ENCODE measurements at places on chromosomes 16 and 17. TPM values are rescaled to one million over a fixed set of nuclear protein-coding genes. Genes with fewer than 3 reads are reported as not detected.
A peak's percentile ranks its signal among the peaks of the same experiment; 100 is the strongest.

- no peak for DNase-seq
Observed at GRCh38 chr16:28943281-28943680, 7.5 kb upstream of the NFATC2IP start.

GRCh38 chr17:412211-413015 lies 59.8 kb upstream of the RPH3AL start:
- DNase-seq = peak; percentile 51

MT1H gene
- not detected for total RNA-seq

DNA sequence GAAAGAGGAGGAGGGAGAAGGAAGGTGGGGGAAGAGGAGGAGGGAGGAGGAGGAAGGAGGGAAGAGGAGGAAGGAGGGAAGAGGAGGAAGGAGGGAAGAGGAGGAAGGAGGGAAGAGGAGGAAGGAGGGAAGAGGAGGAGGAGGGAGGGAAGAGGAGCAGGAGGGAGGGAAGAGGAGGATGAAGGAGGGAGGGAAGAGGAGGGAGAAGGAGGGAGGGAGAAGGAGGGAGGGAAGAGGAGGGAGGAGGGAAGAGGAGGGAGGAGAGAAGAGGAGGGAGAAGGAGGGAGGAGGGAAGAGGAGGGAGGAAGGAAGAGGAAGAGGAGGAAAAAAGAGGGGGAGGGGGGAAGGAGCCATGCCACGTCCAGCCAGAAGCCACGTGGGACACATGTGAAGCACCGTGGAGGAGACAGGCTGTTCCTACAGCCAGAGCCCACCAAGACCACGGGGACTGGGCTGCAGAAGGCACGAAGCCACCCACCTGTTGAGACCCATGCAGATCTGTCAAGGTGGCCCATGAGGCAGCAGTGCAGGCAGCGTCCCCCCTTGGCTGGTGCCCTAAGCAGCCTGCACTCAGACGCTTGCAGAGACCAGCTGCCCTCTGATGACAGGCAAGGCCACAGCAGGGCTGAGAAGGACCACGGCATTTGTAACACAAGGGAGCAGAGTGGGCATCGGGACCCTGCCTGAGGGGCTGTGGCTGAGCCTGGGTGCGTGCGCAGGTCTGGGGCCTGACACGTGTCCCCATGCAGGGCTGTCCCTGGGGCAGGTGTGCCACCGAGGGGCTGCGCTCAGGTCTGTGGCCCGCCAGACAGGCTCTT lies 10.3 kb downstream of the NDUFAF8 start:
- DNase-seq = no peak

PRCD gene
- total RNA-seq = 4.3 TPM

DNA sequence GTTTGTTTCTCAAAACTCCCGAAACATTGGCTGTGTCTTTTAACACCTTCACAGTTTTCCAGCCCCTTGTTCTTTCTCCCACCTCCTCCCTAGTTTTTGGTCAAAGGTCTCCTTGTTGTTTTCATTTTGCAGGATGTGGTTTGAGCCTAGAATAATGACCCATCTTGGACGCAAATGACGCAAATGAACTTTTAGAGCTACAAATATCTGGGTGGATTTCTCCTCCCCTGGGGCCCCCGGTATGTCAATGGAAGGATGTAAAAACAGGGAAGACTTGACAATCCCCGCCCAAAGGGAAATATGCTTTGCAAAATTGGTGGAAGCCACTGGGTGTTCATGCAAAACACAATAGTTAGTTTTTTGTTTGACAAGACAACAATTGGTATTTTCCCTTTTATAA lies 236.0 kb upstream of the IRX3 start:
- no peak for DNase-seq

DNA sequence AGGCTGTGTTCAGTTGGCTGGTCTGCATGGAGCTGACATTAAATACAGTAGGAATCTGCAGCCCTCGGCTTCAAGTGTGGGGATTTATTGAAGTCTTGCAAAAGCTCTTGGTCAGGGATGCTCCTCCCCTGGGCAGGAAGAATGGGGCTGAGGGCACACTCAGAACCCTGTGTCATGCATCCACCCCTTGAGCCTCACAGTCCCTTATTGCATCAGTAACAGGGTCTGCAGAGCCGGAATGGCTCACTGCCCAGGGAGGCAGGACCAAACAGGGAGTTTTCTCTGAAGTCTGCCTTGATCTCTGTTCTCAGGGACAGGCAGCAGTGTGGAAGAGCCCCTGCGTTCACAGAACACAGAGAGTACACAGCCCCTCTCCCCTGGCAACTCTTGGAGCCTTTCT lies 216.8 kb downstream of the ENGASE start:
- no peak for DNase-seq

GRCh38 chr16:56755038-56755437 lies 25.1 kb downstream of the NUP93 start:
- DNase-seq = no peak

TMEM100 gene
- 2.6 TPM for total RNA-seq

GRCh38 chr17:52170963-52171572 lies 12.6 kb upstream of the CA10 start:
- no peak for DNase-seq

GRCh38 chr17:36818134-36818825 lies 119.0 kb upstream of the LHX1 start:
- no peak for DNase-seq

- no peak for DNase-seq
Observed at GRCh38 chr17:36942019-36942599, 4.8 kb downstream of the LHX1 start.

MRPL10 gene
- total RNA-seq = 31.0 TPM

- DNase-seq = no peak
Observed at GRCh38 chr16:75913958-75914357, 187.7 kb upstream of the CPHXL start.

- no peak for DNase-seq
Observed at GRCh38 chr17:852349-852748, 70.2 kb downstream of the MRM3 start.

DNA sequence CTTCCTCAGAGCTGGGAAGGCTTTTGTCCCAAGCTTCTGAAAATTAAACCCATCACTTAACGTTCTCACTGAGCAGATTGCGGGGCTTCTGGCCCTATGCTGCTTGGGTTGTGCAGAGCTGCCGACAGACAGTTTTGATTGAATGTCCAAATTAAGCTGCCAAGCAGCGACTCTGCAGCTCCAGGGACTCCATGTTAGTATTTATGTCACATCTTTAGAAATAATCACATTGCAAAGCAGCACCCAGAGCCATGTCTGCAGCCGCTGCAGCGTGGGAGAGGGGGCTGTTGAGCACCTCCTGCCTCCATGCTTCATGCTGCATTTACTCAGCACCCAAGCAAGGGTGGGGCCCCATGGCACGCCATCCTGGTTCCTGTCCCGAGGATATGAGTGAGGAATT lies 178.2 kb upstream of the CACNG3 start:
- DNase-seq = no peak

KRT28 gene
- total RNA-seq = not detected

DNA sequence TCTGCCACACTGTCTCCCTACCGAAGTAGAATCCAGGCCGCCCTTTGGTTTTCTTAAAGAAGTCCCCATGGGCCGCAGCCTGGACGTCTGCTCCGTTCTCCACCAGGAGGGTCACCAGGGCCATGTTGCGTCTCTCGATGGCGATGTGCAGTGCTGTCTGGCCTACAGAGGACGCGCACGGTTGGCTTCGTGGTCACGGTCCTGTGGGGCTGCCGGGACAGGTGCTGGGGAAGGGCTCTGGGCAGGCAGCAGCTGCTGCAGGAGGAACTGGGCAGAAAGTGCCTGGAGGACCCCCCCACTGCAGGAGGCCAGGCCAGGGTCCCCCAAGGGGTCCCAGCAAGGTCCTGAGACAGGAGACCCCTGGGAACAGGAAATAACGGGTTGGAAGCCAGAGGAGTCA lies 19.0 kb downstream of the TRPV1 start:
- no peak for DNase-seq

GRCh38 chr16:12417815-12418211 lies 385.9 kb downstream of the CPPED1 start:
- no peak for DNase-seq

DNA sequence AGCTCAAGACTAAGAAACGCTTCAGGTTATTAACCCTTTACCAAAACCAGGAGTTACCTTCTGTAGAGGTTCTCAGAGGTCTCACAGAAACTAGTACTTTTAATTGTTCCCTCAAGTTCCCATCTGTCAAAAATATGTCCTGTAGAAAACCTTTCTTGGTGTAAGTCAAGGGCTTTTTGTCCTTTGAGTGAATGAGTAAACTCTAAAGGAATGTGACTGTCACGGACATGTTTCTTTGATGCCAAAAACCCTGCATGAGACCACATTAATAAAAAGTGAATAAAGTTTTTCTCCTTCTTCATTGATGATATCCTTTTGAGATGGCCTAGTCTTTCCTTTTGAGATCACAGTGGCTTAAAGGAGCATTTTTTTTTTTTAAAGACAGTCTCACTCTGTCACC lies 102.9 kb downstream of the NLK start:
- no peak for DNase-seq

MYO1D gene
- 32.1 TPM for total RNA-seq

DNA sequence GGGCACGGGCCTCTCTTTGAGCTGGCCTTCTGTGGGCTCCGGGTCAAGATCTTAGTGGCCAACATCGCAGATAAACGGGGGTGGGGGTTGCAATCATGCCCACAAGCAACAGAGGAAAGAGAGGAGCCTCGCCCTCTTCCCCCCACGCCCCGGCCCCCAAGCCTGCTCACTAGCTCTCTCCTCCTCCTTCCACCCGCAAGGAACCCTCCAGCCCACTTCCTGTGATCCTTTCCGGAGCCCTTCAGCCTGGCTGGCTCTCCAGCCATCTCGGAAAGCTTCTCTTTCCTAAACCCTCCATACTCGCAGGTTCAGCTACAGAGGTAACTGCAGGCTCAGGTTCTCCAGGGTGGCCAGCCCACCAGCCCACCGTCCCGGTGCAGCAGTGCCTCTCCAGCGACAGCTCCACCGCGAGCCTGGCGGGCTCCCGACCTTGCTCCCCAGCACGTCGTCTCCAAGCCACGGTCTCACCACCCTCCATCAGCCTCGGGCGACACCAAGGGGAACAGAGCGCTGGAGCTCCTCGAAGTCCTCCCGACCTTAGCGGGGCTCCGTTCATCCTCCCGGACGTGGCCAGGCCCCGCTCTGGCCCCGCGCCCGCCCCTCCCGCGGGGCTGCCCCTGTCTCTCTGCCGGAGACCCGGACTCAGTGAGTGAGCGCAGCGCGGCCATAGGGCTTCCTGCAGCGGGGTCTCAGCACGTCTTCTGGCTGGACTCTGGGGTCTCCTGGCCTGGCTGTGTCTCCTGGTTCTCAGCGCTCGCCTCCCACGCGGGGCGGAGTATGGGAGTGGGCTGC lies 12.9 kb upstream of the ODF4 start:
- DNase-seq = peak; percentile 29

DNA sequence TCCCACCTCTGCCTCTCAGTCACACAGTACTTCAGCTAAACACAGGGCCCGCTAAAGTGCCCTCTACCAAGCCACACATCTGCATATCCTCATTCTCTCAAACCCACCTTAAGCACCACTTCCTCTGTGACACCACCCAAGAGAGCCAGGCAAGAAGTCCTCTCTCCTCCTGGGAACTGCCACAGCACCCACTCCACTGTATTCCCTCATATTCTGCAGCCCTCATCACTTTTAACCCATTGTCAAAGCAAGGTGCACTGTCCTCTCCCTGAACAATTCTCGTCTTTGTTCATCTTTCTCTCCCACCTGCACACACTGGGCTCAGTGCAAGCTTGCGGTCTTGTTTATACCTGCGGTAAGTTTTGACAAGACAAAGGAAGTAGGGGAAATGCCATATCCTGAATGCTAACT lies 13.6 kb downstream of the CHD9 start:
- no peak for DNase-seq

DNA sequence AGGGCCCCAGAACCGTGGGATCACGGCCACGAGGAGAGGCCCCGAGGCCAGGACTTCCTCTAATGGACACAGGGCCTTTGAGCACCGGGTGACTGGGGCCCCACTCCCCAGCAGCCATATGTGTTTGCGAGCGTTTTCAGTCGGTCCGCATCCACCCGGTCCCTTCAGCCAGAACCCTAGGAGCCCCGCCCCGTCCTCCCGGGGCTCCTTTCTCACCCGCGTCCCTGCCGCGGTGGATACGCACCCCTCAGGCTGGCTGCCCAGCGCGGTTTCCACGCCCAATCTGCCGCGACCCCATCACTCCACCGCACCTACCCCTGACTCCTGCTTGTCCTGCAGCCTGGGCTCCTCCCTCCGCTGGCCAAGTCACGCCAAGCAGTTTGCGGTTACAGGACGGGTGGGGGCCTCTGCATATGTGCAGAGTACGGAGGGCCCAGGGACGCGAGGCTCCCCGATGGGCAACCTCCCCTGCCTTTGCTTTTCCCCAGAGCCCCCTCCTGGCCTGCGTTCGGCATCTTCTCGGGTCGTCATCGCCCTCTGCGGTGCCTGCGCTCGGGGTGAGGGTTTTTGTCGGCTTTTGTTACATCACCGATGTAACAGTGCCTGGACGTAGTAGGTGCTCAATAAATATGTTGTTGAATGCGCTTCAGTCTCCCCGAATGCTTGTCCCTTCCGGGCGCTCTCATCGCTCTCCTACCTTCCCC lies 1.0 kb upstream of the TTYH2 start:
- peak; percentile 26 for DNase-seq

OTOP3 gene
- total RNA-seq = not detected

IL17C gene
- not detected for total RNA-seq

LIG3 gene
- total RNA-seq = 28.2 TPM

- DNase-seq = peak; percentile 8
Observed at GRCh38 chr16:65095906-65096305, 26.0 kb downstream of the CDH11 start.

SYT17 gene
- 0.26 TPM for total RNA-seq

Measured in fibroblast of lung (primary cell).